ENCODE measurements at places on chromosomes 16 and 17.

DNA sequence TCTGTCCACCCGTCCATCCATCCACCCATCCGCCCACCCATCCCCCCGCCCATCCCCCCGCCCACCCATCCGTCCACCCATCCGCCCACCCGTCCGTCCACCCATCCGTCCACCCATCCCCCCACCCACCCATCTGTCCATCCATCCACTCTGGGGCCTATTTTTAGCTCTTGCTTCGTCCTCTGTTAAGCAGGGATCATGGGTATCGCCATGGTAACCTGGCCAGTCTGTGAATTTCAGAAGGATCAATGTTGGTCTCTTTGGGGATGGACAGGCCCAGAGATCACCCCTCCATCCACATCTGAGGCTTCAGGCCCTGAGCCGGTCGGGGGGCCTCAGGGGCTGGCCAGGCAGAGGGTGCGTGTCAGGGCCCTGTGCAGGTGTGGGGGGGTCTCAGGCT is 15.2 kb upstream of the DPEP1 start:
- H3K4me1 ChIP-seq, result no peaks in the 10 kb centered on the region
- H3K27ac ChIP-seq, result no peak overlapping the region
- no peaks in the 10 kb centered on the region for H3K36me3 ChIP-seq

DNA sequence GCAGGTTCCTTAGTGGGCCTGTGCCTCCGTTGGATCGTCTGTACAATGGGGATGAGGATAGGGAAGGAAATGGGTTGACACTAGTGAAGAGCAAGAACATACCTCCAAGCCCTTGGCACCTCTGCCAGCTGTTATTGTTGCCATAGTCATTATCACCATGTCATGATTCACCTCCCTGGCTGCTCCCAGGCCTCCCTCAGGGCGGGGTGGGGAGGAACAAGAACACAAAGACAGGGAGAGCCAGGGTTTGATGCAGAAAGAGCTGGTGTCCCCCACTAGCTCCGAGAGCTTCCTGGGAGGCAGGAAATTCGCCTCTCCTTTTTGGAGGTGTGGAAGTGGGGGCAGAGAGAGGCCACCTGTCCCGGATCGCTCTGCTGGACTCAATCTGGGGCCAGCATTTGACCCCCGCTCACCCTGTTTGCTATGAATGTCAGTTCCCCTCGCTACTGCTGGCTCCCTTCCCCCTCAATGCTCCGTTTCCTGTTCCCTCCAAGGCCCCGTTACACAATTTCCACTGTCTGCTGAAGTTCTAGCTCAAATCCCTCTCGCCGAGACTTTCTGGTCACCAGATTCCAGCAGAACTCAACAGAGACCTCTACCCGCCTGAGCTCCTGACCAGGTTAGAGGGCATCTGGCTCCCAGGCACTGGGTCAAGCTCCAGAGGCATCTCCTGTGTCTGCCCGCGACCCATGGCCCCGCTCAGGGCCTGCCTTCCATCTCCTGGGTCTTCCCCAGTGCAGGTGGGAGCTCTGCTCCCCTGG is 9.1 kb downstream of the TIMP2 start:
- H3K4me1 ChIP-seq, result peaks cover 31% of the 10 kb centered on the region
- H3K27ac ChIP-seq, result peak overlapping the region; percentile 28
- H3K27me3 ChIP-seq, result no peaks in the 10 kb centered on the region
- no peaks in the 10 kb centered on the region for H3K36me3 ChIP-seq
- H3K4me3 ChIP-seq, result no peak overlapping the region

DNA sequence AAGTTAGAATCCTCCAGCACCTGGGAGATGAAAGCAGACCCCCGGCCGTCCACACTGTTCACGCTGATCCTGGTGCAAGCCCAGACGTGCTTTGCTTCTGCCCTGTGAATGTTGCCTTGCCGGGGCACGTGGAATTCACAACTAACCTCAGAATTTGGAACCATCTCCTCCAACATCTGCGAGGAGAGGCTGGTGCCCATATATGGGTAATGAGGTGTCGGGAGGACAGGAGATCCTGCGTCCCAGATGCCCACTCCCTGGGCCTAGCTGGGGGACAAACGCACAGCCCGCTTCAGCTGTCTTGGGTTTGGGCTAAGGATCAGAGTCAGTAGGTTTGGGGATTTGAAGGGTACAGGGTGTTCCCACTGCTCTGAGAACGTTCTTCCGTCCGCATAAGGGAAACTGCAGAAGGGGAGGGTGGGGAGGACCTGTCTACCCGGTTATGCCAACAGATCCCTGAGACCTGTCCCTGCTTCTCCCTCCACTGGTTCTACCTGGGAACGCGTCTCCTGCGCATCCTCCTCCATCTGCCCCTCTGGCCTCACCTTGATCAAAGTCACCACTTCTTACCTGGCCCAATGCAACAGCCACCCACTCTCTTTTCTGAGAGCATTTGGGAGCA is 14.1 kb downstream of the PPL start:
- H3K4me3 ChIP-seq, result no peak overlapping the region
- DNase-seq, result no peak
- no peak overlapping the region for H3K27ac ChIP-seq
- H3K27me3 ChIP-seq, result no peaks in the 10 kb centered on the region
- no peaks in the 10 kb centered on the region for H3K36me3 ChIP-seq

DNA sequence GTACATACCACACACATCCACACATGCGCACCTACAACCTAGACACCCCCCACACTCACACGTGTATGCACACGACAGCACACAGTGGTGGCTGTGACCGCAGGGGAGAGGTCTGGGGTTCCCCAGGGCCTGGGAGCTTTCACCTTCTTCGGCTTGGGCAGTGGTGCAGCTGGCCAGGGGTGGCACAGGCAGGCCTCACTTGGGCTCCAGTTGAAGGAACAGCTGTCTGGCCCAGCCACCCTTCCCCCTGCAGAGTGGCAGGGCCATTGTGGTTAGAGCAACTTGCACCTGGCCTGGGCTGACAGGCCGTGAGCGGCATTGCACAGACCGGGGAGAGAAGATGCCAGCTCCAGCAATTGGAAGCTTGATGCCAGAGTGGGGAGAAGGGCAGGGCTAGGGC is 114.5 kb upstream of the GSE1 start:
- no peaks in the 10 kb centered on the region for H3K36me3 ChIP-seq
- H3K27me3 ChIP-seq, result no peaks in the 10 kb centered on the region
- H3K4me3 ChIP-seq, result no peak overlapping the region
- DNase-seq, result no peak

DNA sequence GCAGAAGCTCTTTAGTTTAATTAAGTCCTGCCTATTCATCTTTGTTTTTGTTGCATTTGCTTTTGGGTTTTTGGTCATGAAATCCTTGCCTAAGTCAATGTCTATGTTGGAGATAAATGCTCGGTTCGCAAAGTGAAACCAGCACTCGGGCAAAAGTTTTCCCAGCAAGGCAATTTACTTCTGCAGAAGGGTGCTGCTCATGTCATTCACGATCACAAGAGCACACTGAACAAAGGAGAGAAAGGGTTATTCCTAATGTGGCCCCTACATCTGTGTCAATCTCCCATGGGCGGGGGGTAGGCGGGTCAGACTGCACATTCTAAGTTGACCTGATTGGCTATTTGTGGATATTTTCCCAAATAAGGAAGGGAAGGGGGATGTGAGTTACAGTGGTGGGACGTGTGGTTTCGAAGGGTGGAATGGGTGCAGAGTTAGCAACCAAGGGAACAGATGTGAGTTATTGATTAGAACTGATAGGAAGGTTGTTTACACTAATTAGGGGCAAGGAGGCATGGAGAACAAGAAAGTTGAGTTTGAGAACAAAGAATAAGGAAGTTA is 23.0 kb downstream of the ATF7IP2 start:
- no peaks in the 10 kb centered on the region for H3K4me1 ChIP-seq
- H3K27me3 ChIP-seq, result no peaks in the 10 kb centered on the region
- no peak overlapping the region for H3K4me3 ChIP-seq
- H3K27ac ChIP-seq, result no peak overlapping the region
- no peaks in the 10 kb centered on the region for H3K36me3 ChIP-seq

GRCh38 chr17:29140631-29141513 is 39.3 kb downstream of the MYO18A start:
- peaks cover 67% of the 10 kb centered on the region for H3K4me1 ChIP-seq
- no peaks in the 10 kb centered on the region for H3K27me3 ChIP-seq
- DNase-seq, result no peak
- H3K4me3 ChIP-seq, result no peak overlapping the region
- no peaks in the 10 kb centered on the region for H3K36me3 ChIP-seq
- peak overlapping the region; percentile 24 for H3K27ac ChIP-seq

- no peak overlapping the region for H3K27ac ChIP-seq
- H3K27me3 ChIP-seq, result no peaks in the 10 kb centered on the region
- no peaks in the 10 kb centered on the region for H3K4me1 ChIP-seq
These were observed 415.3 kb upstream of the C16orf82 start for GRCh38 chr16:26651464-26651863.

- H3K27me3 ChIP-seq, result no peaks in the 10 kb centered on the region
- DNase-seq, result peak; percentile 84
- H3K4me1 ChIP-seq, result peaks cover 15% of the 10 kb centered on the region
- no peaks in the 10 kb centered on the region for H3K36me3 ChIP-seq
- peak overlapping the region; percentile 86 for H3K27ac ChIP-seq
These were observed 946 bp upstream of the TMEM256 start for GRCh38 chr17:7404737-7405349.

DNA sequence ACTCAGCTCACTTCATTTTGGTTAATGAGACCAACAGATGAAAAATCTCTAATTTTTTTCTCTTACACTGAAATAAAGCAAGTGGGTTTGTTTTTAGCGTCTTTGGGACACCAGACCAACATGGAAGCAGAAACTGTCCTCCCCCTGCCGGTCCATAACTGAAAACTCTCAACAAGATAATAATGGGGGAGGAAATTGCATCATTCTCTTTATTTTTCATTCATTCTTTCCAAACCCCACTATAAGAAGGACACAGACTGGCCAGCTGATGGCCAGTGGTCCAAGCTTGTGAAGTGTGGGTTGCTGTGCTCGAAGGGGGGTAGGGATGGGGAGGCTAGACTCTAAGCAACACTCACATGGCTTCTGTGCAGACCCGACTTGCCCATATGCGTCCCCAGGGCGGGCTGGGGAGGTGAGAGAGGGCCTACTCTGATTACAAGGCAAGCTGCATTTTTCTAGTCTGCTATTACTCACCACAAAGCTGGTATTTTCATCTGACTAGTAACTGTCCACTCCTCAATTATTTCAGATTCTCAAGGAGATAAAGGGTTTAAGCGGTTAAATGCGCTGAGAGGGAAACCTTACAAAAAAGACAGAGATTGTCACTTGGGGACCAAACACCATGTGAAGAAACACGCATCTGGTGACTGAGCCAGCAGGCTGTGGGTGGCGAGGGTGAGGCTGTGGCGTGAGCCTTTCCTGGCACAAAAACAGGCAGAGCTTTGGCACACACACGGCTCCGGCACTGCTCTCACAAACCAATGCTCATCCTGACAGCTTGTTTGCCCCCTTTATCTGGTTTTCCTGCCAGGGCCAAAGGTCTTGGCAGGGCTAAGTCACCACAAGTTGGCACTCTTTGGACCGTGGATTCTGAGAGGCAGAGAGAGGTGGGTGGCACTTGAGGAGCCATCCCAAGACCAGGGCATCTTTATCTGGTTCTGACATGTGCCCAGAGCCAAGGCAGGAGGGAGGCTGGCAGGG is 38.2 kb downstream of the MARF1 start:
- H3K27ac ChIP-seq, result no peak overlapping the region
- no peaks in the 10 kb centered on the region for H3K27me3 ChIP-seq
- H3K4me1 ChIP-seq, result peaks cover 6% of the 10 kb centered on the region
- no peak overlapping the region for H3K4me3 ChIP-seq
- peaks cover 77% of the 10 kb centered on the region for H3K36me3 ChIP-seq

GRCh38 chr16:8892101-8892575 is 10.0 kb downstream of the LITAFD start:
- H3K27ac ChIP-seq, result peak overlapping the region; percentile 83
- no peaks in the 10 kb centered on the region for H3K4me1 ChIP-seq
- DNase-seq, result peak; percentile 84
- H3K27me3 ChIP-seq, result no peaks in the 10 kb centered on the region
- peaks cover 58% of the 10 kb centered on the region for H3K36me3 ChIP-seq

DNA sequence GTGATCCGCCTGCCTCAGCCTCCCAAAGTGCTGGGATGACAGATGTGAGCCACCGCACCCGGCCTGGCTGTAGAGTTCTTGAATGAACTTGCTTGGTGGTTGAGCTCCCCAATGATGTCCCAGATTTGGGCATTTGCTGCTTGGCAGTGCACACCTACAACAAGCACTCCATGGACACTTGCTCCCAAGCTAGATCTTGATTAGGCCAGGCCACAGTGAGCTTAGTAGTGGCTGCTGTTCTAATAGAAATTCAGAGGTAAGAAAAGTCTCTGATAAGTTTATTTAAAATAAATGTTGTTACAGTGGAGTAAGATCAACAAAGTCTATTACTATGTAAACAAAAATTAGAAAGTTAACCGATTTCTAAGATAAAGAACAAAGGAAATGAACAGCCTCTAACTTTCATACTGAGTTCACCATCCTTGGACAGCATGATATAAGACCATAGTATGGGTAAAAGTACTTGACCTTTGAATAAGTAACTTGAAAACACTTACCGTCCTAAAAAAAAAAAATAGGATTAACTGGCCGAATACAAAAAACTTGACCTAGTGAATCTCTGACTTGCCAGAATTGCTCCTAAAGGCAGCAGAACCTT is 951 bp downstream of the TMED6 start:
- DNase-seq, result no peak
- peaks cover 11% of the 10 kb centered on the region for H3K36me3 ChIP-seq
- H3K4me1 ChIP-seq, result no peaks in the 10 kb centered on the region
- no peaks in the 10 kb centered on the region for H3K27me3 ChIP-seq
- no peak overlapping the region for H3K4me3 ChIP-seq

- H3K27ac ChIP-seq, result no peak overlapping the region
- H3K4me3 ChIP-seq, result no peak overlapping the region
- peaks cover 4% of the 10 kb centered on the region for H3K4me1 ChIP-seq
- H3K36me3 ChIP-seq, result no peaks in the 10 kb centered on the region
These were observed 76.5 kb upstream of the GSE1 start for GRCh38 chr16:85536411-85537330.

DNA sequence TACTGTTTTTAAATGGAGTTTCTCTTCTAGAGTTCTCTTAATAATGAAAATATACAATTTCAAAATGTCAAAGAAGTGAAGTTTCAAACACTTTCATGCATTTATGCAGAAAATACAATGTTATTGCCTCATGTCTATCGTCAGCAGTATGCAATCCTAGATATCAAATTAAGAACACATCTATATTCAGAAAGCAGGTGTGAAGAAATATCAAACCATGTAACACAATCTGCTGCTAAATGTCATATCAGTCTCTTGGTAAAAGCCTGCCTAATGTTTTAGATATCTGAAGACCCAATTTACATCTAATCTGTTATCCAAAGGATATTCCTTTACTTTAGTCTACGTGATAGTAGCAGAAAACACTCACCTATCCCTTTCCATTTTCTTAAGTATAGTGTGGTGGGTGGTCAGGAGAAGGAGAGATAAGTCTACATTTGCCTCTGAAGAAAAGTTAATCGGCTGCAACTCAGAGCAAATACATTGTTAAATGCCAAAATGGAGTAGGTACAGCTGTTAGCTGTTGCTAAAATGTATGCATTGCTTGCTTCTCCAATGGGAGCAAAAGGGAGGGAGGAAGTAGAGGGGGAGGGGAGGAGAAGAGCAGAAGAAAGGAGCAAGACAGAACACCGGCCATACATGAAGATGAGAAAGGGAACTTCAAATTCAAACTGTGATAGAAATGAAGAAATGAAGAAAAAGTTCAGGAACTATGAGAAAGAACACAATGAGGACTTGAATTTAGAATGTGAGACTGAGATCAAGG is 64.9 kb downstream of the ITFG1 start:
- no peak overlapping the region for H3K27ac ChIP-seq
- H3K27me3 ChIP-seq, result no peaks in the 10 kb centered on the region
- peaks cover 2% of the 10 kb centered on the region for H3K4me1 ChIP-seq
- no peak for DNase-seq
- H3K36me3 ChIP-seq, result no peaks in the 10 kb centered on the region

- H3K36me3 ChIP-seq, result no peaks in the 10 kb centered on the region
These were observed 17.2 kb upstream of the CLEC18C start for GRCh38 chr16:70156207-70156978.

- H3K27ac ChIP-seq, result peak within 1 kb of the TSS; percentile 97
- H3K4me3 ChIP-seq, result peak within 1 kb of the TSS; percentile 89
- peak; percentile 70 for DNase-seq
- no peaks in the 10 kb centered on the region for H3K36me3 ChIP-seq
These were observed at the start of gene SLFN12 for GRCh38 chr17:35432176-35433074. Gene SLFN12 (minus strand): TSS chr17:35432500. CDS start chr17:35423028, 9,472 bp downstream.

All from adrenal gland (tissue), 19 donors.